Esophagus squamous epithelium (tissue), 5 donors: ENCODE measurements at places on chromosomes 6 and 20. TPM values are rescaled to one million over a fixed set of nuclear protein-coding genes. Genes with fewer than 3 reads are reported as not detected.

The CCND3 gene
- 51.8 TPM for total RNA-seq

The FKBP1C gene
- total RNA-seq = 0.35 TPM

The MEI4 gene
- total RNA-seq = not detected

The NKAIN2 gene
- 0.19 TPM for total RNA-seq

The L3MBTL1 gene
- total RNA-seq = 7.9 TPM

The PKIG gene
- total RNA-seq = 24.9 TPM
